ENCODE measurements at places on chromosomes 7 and 10.

DNA sequence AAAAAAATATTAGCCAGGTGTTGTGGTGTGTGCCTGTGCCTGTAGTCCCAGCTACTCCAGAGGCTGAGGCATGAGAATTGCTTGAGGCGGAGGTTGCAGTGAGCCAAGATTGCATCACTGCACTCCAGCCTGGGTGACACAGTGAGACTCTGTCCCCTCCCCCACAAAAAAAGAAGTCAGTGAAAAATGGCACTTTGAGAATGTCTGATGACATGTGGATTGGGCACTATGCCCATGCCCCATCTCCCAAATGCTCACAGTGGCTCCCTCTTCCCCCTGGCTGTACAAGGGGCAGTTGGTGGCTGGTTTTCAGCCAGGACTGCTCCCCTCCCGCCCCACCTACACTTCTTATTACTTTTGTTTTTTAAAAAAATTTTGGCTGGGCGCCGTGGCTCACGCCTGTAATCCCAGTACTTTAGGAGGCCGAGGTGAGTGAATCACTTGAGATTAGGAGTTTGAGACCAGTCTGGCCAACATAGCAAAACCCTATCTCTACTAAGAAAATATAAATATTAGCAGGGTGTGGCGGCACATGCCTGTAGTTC lies 26.1 kb downstream of the IL15RA start:
- no peak for DNase-seq

DNA sequence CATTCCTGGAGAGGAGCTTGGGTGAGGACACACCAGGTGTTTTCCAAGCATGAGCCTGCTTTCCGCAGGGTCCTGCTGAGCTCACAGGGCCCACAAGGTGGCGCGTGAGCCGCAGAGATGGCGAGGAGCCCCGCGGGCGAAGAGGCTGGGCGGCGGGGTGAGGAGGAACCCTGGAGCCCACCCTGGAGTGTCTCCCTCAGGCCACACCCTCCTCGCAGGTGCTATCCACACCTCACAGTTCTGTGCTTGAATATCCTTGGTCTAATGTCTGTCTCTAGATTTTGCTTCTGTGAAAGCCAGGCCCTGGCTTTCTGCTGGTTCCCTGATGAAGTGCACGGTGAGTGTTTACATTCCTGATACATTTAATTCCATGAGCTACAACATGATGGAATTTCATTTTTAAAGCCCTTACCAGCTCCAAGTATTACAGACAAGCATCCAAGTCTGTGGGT lies 433.6 kb downstream of the ACTR3B start:
- DNase-seq, result no peak

DNA sequence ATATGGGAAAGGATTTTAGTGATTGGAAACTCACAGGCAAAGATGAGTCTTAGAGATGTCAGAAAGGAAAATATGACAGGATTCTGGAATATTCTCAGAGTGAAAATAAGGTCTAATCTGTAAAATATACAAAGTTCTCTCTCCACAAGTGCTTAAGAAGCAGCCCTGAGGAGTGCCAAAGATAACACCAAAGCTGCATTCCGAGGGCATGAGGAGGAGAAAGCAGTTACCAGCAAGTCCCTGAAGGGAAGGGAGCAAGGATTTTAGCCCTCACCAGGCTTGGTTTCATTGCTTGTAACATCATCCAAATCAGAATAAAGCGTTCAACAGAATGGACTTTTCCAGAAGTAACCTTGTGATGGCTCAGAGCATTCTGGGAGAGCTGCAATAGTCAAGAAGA lies 31.4 kb upstream of the DLX6 start:
- no peak for DNase-seq

GRCh38 chr7:117872561-117873309 lies 506 bp downstream of the CTTNBP2 start:
- no peak for DNase-seq

- no peak for DNase-seq
These were observed 29.6 kb downstream of the FZD1 start for GRCh38 chr7:91293840-91294239.

DNA sequence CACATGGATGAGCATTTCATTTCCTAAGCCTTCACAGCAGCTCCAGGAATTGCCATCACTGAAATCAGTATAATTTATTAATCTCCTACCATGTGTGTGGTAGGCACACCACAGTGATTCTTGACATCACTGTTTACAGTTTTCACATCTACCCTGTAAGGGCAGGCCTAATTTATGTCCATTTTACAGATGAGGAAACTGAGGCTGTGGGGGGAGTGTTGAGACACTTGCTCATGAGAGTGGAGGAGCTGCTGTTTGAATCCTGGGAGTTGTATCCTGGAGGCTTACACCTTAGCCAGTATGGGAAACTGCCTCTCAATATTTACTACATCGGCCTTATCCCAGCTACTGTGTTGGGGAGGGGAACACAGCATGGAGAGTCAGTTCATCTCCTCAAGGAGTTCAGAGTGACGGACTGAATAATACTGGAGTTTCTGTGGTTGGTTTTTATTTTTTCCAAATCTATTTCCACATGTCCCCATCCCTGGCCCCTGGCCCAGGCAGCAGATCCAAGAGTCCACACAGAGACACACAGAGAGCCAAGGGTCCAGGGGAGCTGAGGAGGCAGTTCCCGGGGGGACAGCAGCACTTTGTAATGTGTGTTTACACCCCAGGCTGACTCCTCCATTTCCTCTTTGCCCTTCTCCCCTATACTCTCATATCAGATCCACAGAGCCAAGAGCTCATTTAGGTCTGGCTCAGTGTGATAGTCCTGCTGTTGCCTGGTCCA lies 13.2 kb downstream of the UBTD1 start:
- DNase-seq, result no peak

DNA sequence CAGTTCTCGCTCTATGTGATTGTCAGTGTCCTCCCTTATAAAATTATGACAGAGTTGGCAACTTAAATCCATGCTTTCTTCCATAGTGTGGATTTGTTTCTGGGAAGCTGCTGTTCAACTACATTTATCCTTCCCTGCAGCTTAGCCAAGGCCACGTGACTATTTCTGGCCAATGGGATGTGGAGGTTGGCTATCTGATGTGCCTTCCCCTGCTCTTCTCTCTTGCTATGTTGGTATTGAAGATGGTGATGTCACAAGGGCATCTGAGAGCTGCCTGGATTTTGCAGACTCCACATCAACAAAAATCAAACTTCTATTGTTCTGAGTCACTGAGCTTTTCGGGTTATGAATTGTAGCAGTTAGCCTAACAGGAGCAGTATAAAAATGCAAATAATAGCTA lies 164.9 kb upstream of the RHOBTB1 start:
- no peak for DNase-seq

DNA sequence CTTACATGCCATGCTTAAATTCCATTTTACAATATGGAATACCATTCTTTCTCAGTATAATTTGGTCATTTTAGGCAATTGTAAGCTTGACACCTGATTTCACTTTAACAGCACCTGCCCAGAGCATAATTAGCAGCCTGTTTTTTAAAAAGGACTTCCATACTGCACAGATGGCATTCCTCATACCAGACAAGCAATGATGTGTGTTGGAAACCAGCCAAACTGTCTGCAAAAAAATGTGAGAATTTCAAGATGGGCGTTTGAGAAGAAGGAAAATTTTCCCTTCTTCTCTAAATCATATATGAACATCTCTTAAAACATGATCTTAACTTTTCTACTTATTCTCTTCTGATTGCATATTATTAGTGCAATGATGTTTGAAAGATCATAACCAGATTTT lies 40.4 kb upstream of the AGMO start:
- DNase-seq, result no peak

GRCh38 chr7:129799350-129799955 lies 153.3 kb downstream of the UBE2H start:
- DNase-seq, result no peak

- no peak for DNase-seq
These were observed 22.3 kb downstream of the HYAL4 start for GRCh38 chr7:123867225-123867624.

GRCh38 chr7:151366880-151367222 lies 25.2 kb downstream of the NUB1 start:
- DNase-seq, result no peak

- DNase-seq, result no peak
These were observed 10.8 kb downstream of the PDE1C start for GRCh38 chr7:32059289-32060011.

GRCh38 chr7:39623732-39624441 lies 515 bp downstream of the RALA start:
- peak; percentile 27 for DNase-seq

DNA sequence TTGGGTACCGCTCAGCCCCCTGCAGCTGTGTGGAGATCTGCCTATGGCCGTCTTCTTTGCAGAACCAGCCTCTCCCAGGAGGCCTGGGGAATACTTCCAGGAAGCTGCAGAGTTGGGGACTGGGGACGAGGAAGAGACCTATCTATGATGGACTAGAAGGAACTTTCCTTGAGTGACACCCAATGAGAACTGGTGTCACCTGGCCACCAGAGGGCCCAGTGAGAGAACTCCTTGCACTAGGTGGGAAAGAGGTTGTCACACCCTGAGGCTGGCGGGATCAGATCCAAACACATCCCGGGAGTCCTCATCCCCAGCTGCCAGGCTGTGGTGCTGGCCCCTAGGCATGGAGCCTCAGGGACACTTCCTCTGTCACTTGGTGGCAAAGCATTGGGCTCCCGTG lies 4.9 kb upstream of the GRID2IP start:
- no peak for DNase-seq

- DNase-seq, result no peak
These were observed 144.4 kb downstream of the ZMYND11 start for GRCh38 chr10:279655-280054.

- no peak for DNase-seq
These were observed 286.2 kb upstream of the VWC2 start for GRCh38 chr7:49486974-49487829.

- no peak for DNase-seq
These were observed 650.9 kb downstream of the GATA3 start for GRCh38 chr10:8705415-8705814.

DNA sequence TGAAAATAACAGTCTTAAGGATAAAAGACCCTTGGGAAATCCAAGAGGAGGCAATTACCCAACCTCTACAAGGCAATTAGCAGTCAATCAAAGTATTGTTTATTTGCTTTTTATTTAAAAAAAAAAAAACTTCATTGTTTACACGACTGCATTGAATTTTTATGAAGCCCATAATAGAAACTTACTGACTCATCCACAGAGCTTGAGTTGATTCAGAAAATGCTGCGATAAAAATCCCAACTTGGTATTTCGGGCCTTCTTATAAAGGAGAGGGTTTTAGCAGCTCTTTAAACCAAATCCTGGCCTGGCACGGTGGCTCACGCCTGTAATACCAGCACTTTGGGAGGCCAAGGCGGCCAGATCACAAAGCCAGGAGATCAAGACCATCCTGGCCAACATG lies 69.2 kb upstream of the PALS2 start:
- DNase-seq, result no peak

GRCh38 chr10:114499630-114500190 lies 95.4 kb upstream of the AFAP1L2 start:
- DNase-seq, result peak; percentile 42

DNA sequence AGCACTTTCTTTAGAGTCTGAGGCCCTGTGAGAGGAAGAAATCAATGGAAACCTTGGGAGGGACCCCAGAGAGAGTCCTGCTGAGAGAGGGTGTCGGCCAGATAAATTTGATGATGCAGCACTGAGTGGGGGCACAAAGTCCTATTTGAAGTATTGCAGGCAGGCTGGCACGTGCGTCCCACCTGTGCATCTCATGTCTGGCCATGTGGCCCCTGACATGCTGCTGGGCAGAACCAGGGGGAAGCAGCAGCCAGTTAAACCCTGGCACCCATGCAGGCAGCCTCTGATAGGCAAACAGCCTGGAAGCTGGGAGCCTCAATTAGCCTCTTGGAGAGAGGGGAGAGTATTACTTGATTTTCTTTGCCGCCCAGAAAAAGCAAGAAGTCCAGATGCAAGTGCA lies 180.9 kb downstream of the PLXNA4 start:
- DNase-seq, result no peak

DNA sequence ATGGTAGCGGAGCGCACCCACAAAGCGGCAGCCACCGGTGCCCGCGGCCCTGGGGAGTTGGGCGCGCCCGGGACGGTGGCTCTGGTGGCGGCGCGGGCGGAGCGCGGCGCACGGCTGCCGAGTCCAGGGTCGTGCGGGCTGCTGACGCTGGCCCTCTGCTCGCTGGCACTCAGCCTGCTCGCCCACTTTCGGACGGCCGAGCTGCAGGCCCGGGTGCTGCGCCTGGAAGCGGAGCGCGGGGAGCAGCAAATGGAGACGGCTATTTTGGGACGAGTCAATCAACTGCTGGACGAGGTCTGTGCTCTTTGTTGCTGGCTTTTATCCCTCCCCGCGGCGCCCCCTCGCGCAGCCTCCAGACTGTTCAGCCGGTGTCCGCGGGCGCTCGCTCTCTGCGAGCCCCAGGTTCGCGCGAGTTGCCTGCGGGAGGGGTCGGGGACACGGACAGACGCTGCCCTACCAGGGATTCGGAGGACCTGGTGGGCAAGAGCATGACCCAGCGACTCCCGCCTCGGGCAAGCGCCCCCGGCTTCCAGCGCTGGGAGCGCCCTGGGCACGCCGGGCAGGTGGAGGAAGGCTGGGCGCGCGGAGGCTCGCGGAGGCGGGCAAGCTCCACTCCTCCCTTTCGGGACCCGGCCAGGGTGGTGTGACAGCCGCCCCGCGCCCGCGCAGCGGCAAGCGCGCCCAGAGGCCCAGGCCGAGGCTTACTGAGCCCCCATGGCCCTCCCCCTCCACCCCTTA lies 887 bp downstream of the COL13A1 start:
- no peak for DNase-seq

GRCh38 chr7:66313886-66314568 lies 108.9 kb downstream of the TPST1 start:
- no peak for DNase-seq

DNA sequence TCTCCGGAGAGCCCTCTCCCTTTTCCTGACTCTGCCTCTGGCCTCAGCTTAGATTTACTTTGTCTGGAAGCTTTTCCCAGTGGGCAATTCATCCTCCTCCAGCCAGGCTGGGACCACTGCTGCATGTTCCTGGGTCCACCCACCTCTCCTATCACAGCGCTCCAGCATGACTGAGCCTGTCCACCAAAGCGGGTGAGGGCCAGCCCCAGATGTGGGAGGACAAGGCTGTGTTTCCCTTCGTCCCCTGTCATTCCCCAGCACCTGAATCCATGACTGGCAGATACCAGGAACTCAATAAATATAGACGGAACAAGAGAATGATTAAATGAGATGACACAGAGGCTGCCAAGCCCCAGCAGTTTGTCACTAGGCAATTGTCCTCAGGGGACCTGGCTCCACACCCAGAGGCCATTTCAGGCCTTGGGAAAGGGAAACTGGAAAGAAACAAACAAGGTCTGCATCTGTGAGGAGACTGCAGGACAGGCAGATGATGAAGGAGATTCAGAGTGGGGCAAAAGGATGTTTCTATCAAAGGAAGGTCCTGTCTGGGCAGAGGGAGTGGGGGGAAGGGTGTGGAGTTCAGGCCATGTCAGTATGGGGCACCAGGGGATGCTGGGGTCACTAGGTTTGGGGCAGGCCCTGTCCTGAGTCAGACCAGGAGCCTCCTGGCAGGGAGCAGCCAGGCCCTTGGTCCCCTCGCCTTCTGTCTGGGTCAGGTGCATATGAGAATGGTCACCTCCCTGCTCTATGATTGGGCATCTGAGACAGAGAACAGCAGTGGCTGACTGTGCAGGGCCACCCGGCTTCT lies 576.4 kb downstream of the GRID1 start:
- DNase-seq, result no peak

Measured in CD4-positive, alpha-beta T cell treated with Interleukin-12 subunit alpha and Interleukin-12 subunit beta, for 1 hour (primary cell).